Cardiac fibroblast (primary cell): ENCODE measurements at places on chromosomes 2 and 18.
A peak's percentile ranks its signal among the peaks of the same experiment; 100 is the strongest.

DNA sequence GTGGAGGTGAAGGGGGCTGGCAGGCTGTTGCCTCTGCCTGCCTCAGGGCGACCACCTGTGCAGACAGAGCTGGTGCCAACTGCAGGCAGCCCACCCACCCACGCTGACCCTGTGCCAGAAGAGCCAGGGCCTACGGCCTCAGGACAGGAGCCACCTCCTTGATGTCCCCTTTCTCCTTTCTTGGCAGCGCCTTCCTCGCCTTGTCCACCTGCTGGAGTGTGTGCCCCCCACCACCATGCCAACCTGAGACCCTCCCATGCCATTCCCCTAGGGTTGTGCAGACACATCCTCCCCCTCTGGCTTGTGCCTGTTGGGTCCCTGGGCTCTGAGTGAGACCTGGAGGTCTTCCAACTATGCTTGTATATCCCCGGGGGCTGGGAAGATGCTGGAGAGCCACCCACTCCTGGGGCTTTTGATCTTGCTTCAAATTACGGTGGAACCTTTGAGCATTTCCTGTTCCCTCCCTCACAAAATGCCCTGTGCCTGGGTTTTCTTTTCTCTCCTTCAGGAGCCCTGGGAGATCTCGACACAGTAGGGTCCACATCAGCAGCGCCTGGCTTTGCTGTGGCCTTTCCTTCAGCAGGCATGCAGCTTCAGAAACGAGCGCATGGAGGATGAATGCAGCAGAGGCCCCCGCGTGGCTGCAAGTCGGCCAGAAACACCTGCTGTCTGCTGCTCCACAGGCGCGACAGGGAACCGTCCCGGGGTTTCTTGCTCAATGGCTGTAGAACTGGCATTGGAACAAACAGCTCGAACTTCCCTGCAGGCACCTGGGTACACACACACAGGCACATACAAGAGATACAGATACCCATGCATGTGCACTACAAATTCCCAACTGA, 65.9 kb upstream of the SH3RF3 start:
- no peak for DNase-seq

GRCh38 chr2:222861411-222862105, 722 bp downstream of the ACSL3 start:
- no peak for DNase-seq

- no peak for DNase-seq
These were observed 670.0 kb upstream of the PKDCC start for GRCh38 chr2:41377837-41378236.

DNA sequence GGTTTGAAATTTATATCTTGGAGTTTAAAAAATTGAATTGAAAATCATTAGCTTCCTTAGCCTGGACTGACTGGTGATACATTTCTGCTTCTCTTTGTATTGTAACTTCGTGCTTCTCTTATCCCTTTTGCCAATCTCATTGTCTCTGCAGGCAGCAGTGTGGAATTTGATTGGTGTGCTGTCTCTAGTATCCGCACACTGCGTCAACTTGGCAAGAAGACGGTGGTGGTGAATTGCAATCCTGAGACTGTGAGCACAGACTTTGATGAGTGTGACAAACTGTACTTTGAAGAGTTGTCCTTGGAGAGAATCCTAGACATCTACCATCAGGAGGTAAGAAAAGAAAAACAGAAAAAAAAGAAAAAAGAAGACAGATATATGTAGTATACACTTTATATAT, 85.9 kb downstream of the CPS1 start:
- DNase-seq, result no peak

DNA sequence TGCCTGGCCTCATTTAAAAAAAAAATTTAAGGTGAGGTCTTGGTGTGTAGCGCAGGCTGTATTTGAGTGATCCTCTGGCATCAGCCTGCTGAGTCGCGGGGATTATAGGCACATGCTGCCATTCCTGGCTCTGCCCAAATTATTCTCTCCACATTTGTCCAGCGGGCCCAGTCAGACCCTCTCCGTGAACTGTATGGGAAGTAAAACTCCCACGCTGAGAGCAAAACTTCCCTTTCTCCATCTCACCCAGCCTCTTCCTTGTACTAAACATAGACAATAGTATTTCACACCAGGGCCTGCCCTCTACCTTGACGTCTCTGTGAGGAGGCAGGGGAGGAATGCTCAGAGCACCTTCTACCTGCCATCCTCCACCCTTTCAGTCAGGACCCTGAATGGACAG, 37.0 kb downstream of the EIF4E2 start:
- no peak for DNase-seq

GRCh38 chr2:212494418-212495020, 44.1 kb downstream of the ERBB4 start:
- no peak for DNase-seq

DNA sequence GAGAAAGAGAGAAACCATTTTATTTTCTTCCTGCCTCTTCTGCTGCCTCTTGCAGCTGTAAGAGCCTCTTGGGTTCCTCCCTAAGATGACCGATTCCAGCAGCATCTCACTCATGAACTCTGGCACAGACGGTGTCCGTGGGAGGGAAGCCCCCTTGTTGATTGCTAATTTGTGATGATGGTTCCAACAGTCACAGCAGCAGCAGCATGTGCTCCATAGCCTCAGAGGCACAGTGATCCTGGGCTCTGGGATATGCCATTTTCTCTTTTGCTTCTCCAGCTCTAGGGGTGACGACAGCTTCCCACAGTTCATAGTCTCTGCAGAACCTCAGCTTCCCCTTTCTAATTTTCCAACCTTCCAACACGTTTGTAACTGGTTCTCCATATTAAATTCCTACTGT, 324.2 kb upstream of the HS6ST1 start:
- no peak for DNase-seq

DNA sequence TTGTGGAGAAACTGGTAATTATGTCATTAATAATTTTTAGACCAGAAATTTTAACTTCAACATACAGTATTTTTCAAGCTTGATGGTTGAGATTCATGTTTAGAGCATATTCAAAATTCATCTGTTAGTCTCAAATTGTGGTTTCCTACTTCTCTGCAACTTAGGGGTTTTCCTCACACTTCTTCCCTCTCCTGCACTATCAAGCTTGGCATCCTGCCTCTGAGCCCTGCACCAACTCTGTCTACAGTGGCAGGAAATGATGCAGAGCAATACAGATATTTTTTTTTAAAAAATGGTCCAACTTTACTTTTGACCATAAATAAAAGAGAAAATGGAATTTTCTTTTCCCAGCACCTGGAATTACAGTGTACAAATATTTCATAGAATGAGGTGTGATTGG, 247.3 kb downstream of the NUP35 start:
- no peak for DNase-seq

- no peak for DNase-seq
These were observed 2.6 kb upstream of the SALL3 start for GRCh38 chr18:78976765-78977636.

GRCh38 chr2:33339269-33339668, 137.2 kb upstream of the RASGRP3 start:
- DNase-seq, result no peak

- DNase-seq, result no peak
These were observed 11.3 kb downstream of the SIX2 start for GRCh38 chr2:44997963-44998362.

GRCh38 chr2:237613679-237614078, 13.7 kb upstream of the LRRFIP1 start:
- no peak for DNase-seq

GRCh38 chr2:195520671-195521155, 136.3 kb upstream of the SLC39A10 start:
- peak; percentile 98 for DNase-seq

GRCh38 chr2:47221946-47222345, 66.8 kb upstream of the STPG4 start:
- DNase-seq, result peak; percentile 74

DNA sequence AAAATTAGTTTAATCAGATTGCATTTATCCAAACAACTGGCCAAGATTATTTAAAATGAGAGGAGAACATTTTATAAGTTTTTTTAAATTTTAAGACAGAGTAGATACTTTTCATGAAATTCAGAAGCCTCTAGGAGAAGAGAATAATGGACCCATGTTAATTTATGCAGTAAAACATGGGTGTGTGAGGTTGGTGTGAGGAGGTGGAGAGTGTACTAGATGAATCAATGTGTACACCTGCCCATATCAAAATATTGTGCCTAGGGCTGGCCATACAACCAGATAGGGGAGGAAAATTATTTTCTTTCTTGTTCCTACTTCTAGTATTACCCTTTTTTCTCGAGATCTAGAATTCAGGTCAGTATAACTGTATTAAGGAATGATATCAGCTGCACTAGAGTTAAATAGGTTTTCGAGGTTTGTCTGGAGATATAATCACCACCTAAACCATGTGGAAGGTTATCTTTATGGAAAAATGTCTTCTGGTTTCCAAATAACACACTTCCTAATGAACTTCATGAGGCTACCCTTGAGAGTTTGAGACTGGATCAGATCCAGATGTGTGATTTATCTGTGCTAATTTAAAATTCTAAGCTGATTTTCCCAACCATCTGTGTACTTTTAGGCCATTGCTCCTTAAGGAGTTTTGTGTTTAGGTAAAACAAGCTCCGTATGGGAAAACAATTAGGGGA, 37.6 kb downstream of the TMEM178A start:
- DNase-seq, result no peak

GRCh38 chr2:96792772-96793749, 23.0 kb upstream of the CNNM3 start:
- no peak for DNase-seq

- no peak for DNase-seq
These were observed 907 bp upstream of the SUCLG1 start for GRCh38 chr2:84459944-84460429.

DNA sequence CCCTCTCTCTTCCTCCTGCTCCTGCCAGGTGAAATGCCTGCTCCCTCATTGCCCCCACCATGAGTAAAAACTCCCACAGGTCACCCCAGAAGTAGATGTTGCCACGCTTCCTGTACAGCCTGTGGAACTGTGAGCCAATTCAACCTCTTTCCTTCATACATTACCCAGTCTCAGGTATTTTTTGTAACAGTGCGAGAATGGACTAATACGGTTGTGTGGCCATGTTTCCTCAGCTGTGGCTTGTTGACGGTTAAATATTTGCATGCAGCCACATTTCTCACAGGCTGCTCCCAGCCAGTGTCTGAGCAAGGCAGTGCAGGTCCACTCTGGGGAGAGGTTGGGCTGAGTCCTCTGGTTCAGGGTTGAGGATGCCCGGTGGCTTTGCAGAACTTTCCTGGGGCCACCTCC, 27.8 kb upstream of the COPS8 start:
- no peak for DNase-seq

GRCh38 chr2:96102596-96103186, 13.7 kb downstream of the ADRA2B start:
- no peak for DNase-seq
